ENCODE measurements at places on chromosomes 2 and 18.

- no peak for DNase-seq
These were observed 25.5 kb downstream of the TANC1 start for GRCh38 chr2:158993721-158994587.

DNA sequence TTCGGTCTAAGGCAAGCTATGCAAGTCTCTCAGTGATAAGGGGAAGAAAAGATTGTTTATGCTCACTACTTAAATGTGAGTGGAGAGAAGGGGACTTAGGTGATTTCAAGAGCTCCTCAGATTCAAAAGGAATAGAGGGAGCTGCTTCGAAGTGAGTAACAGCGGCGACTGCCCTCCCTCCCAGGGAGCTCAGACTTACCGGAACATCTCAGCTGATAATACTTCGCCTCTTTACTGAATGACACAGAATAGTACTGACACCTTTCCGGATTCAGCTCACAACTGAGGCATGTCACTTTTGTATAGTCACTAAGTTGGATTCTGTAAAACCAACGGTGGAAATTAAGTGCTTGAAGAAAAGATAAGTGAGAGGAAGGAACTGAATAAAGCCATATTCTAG, 55.5 kb downstream of the DPP4 start:
- no peak for DNase-seq

- no peak for DNase-seq
These were observed 111.7 kb upstream of the SETBP1 start for GRCh38 chr18:44568986-44569385.

- DNase-seq = no peak
These were observed 10.4 kb upstream of the UBE2F start for GRCh38 chr2:237956402-237956736.

DNA sequence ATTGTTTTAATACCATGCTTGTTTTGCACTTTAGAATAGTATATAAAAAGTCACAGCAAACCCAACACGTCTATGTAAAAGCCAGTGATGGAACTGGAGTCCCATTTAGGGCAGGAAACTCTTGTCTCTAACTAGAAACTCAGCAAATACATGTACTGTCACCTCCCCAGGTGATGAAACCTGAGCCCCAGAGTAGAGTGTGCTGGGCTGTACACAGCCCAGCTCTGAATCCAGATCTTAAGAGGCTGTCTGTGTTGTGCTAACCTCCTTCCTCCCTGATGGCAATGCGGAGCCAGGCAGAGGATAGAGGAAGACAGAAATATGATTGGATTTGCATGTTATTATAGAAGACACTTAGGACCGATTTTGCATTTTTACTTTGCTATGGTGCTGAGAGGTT, 317.5 kb upstream of the TRIB2 start:
- DNase-seq = no peak

DNA sequence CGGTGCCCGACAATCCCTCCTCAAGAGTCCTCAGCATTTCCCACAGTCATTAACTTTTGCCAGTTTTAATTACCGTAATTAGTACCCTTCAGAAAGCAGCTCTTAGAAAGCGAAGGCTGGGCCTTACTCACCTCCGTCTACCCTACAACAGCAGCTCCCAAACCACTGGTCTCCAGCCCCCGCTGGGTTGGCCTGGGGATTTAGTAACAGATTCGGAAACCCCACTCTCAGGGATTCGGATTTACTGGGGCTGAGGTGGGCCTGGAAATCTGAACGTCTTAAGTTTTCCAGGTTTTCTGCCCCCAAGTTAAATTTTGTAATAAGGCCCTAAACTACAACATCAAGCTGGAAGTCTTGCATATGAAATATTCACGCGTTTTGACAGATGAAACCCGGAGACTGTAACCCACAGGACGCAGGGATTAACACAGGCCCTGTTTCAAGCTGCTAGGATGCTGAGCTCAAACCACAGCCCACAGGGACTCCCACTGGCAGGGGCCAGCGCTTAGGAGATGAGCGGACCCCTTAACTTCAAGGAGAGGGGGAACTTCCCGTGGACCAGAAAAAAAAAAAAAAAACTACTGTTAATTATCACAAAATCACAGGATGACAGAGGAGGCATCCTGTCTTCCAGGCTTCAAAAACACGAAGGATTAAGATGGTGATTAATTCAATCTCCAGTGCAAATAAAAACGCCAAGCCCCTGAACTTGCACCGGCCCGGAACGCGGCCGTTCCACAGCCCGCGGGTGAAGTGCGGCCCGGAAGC, 985 bp downstream of the ILKAP start:
- peak; percentile 41 for DNase-seq

DNA sequence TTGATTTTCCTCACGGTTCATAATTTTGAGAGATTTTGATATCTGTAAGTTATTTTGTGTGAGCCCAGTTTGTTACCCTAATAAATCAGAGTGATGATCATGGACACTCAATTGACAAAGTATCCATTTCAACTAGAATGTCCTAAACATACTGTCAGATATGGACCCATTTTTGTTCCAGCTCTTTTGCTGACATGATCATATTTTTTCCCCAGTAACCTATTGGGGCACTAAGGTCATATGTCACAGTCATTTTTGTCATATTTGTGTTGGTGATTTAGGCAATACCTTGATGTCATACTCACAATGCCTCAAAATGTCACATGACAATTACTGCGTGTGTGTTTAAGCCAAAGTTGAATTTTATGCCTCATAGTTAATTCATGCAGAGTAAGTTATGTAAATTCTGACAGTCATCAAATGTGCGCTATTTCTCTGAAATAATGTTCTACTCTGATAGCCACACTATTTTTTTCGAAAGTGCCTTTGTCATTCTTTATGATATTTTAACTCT, 218.7 kb downstream of the ARHGAP15 start:
- DNase-seq = no peak

DNA sequence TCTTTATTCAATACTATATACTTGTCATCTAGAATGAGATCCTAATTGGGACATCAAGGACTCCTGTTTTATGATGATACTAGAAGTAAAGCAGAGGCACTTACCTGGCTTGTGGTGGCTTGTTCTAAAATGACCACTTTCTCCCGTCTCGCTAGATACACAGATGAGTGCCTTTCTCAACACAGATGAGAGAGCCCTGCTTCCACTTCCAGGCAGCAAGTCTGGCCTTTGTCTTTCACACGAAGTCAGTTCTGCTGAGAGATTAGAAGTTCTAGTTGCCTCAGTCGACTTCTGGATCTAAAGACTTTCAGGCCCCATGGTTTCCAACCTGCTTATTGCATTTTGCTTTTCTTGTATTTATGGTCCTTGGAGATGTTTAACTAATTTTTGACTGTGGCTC, 70.3 kb downstream of the PPP1R1C start:
- no peak for DNase-seq

DNA sequence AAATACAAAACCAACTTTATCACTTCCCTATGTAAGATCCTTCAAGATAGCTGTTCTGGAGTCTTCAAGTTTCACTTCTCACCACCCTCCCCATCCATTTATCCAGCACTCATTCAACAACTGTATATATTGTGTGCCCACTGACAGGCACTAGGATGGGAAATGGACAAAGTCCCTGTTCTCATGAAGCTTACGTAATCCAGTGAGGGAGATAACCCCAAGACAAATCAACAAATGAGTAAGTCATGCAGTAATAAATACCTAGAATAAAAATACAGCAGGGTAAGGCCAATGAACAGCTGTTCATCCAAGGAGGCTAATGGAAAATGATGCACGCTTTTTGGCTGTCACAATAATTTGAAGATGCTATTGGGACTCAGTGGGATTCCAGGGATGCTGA, 133.8 kb downstream of the MEMO1 start:
- no peak for DNase-seq

GRCh38 chr2:101152272-101153076, 1.3 kb upstream of the TBC1D8 start:
- DNase-seq = no peak

DNA sequence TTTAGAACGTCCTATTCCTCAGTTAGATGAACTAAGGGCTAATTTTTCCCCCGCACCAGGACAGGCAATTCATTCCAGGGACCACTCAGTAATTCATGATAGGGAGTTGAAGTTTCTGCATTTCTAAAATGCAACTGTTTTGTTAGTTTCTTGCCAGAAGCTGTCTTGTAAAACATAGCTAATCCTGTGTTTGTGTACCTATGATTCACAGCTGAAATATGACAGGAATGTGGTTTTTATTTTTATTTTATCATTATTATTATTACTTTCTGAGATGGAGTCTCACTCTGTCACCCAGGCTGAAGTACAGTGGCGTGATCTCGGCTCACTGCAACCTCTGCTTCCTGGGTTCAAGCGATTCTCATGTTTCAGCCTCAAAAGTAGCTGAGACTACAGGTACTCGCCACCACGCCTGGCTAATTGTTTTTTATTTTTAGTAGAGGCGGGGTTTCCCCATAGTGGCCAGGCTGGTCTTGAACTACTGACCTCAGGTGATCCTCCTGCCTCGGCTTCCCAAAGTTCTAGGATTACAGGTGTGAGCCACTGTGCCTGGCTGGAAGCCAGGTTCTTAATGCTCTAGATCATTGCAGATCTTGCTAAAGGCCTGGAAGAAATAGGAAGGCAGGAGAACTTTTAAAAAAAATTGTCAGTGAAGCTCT, 154.8 kb upstream of the FHL2 start:
- no peak for DNase-seq

DNA sequence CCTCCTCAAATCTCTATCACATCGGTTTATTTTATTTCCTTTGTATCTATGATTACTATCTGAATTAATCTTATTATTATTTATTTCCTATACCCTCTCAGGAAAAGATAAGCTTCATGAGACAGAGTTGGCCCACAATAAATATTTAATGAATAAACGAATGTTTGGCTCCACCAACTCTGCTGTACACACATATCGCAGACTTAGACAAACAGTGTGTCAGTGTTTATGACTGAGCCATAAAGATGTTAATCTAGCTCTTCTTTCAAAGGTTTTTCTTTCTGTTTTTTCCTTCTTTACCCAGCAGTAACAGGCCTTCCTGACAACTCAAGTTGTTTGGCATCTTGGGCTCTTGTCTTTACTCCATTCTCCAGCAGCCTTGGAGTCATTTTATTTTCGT, 329.5 kb downstream of the CDH2 start:
- no peak for DNase-seq

- DNase-seq = no peak
These were observed 32.0 kb upstream of the SKOR2 start for GRCh38 chr18:47283476-47283875.

DNA sequence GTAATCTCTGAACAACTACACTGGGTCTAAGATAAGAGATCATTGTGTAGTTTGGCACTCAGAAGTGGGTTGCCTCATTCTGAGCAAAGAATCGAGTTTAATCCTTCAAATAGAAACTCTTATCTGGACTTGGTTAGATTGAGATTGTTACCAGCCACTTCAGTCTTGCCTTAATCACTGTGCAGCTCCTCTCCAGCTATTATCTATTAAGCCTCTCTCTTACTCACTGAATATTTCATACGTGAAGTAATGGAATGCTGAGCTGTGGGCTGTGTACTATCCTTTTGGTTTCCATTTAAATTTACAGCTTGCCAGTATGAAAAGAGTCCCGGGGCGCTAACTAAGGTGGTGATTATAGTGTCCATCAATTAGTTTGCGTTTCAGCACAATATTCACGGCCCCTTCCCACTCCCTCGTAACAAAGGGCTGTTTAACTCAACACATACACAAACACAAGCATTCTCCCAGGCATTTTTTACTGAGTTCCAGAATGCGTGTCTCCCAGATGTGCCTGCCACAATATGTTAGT, 65.7 kb upstream of the NCKAP5 start:
- no peak for DNase-seq

DNA sequence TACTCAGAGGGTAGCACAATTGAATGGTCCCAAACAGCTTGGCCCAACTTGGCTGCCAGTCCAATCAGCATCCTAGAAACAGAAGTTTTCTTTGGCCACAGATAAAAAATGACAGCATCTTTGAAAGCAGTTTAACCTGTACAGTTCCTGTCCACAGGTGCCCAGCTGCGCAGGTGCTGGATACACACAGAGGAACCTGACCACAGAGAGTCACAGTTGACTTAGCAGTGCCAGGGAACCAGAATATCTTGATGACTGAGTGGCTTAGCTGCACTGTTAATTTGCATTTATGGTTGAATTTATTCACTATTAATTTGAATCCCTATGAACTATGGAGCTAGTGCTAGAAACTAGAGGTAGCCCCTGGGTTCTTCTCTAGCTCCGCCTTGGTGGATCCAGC, 93.7 kb downstream of the TPGS2 start:
- DNase-seq = no peak

DNA sequence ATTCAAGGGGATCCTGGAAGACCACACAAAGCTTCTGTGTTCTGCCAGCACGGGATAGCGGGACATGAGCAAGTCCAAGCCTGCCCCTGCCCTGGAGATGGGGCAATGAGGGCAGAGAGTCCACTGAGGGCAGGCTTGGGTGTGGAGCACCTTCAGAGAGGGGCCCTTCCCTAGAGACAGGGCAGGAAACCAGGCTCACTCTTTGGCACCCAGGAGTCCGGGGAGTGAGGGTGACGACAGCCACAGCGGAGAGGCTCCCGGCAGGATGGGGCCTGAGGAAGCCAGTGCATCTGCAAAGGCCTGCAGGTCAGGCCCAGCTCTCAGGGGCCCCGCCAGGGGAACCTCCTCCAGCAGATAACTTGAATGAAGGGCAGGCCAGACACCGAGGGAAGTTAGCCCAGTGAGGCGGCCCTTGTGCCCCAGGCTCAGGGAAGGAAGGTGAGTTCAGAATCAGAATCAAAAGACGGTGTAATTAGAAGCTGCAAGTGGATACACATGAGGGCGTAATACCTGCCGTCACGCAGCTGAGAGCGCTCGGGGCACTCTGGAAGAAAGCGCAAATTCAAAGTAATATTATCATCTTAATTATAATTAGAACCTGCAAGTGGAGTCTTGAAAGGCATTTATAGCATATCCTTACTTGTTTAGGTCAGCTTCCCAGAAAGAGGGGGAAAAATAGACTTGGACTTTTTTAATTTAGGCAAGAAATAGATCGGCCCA, 142.6 kb upstream of the LGALSL start:
- no peak for DNase-seq

GRCh38 chr2:214341646-214342045, 69.2 kb upstream of the VWC2L start:
- DNase-seq = no peak

DNA sequence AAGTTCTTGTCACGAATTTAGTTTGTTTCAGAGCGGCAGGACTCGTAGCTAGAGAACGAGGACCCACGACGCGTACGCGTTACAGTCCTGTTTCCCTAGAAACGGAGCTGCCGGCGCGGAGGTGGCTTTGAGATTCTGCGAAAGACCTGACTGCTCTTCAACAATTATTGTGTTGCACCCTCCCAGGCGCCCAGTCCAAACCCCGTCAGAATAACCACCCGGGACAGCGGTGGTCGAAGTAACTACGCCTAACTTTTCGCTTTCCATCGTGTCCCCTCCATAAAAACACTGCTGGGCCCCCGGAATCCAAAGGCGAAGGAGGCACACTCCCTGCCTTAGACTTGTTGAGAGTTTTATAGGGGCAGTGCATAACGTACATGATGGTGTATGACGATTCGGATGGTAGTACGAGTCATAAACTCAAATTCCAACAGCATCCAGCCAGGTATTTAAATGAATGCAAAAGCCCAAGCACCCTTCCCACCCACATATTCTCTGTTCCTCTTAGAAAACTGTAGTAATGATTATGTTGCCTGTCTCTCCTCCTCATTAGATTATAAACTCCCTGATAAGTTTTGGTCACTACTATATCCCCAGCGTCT, 651 bp upstream of the STAM2 start:
- no peak for DNase-seq

All from H54 (cell line).